ENCODE measurements at places on chromosomes 6 and 20.

DNA sequence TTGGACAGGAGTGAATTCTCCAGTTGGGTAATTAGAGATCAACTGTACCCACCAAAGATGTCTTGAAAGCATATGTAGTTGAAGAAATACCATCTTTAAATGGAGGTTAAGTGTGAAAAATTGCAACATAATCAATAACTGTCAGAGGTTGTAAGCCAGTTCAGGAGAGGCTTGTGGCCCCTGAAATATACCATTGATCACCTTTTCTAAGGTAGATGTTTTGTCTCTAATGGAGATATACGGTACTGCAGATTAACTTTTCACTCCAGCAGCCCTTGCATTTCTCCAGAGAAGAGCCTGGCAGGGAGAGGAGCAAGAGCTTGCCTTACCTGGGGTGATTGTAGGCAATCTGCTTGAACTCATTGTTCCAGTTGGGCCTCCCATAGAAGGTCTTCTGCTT lies 48.8 kb downstream of the NOX3 start:
- DNase-seq = no peak

- DNase-seq = no peak
Measured at GRCh38 chr6:54361188-54361587, 52.9 kb downstream of the TINAG start.

DNA sequence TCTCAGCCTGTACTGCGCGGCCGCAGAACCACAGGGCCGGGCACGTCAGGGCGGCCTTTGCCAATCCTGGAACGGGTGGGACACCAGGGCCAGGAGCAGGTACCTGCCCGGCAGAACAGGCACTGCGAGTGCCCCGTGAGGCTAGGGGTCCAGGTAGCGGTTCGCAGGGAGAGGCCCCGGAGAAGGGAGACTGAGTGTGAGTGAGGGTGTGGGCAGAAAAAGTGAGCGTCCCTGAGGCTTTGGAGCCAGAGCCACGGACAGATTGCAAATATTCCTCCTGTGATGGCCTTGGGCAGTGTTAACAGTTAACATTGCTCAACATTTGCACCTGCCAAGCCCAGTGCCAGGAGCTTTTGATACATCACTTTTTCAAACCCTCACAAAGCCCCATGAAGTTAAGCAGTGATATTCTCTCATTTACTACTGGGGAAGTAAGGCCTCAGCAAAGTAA lies 491 bp downstream of the GNMT start:
- no peak for DNase-seq

- peak; percentile 7 for DNase-seq
Measured at GRCh38 chr6:149910721-149911151, 12.2 kb downstream of the RAET1G start.

GRCh38 chr6:117989086-117989485 lies 82.0 kb downstream of the SLC35F1 start:
- no peak for DNase-seq

- DNase-seq = no peak
Measured at GRCh38 chr6:117947234-117947633, 40.2 kb downstream of the SLC35F1 start.

DNA sequence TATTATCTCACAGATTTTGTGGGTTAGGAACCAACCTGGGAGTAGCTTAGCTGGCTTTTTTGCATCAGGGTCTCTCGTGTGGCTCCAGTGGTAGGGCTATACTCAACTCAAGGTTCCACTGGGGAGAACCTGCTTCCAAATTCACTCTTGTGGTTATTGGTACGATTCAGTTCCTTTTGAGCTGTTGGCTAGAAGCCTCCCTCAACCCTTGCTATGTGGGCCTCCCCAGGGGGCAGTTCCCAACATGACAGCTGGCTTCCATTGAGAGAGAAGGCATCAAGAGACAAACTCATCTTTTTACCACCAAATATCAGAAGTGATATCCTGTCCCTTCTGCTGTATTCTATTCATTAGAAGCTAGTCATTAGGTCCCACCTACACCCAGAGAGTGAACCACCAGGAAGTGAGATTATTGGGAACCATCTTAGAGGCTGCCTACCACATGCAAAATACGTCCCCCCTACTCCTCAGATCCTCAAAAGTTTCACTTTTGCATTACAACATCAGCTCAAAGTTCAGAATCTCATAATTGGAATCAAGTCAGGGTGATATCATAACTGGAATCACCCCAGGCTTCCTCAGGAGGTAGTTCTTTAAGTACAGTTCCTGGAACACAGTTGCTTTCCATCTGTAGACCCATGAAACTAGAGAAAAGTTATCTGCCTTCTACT lies 30.9 kb downstream of the MKKS start:
- DNase-seq = no peak
